Breast epithelium (tissue), 4 donors: ENCODE measurements at places on chromosomes 13 and 19. TPM values are rescaled to one million over a fixed set of nuclear protein-coding genes. Genes with fewer than 3 reads are reported as not detected.

Gene GSX1
- total RNA-seq: not detected

GRCh38 chr19:48059331-48059730 is 15.5 kb upstream of the CABP5 start:
- DNase-seq: no peak

Gene CCL25
- not detected for total RNA-seq

Gene SIGLEC10
- total RNA-seq: 10.2 TPM

Gene ICAM4
- total RNA-seq: not detected

- no peak for DNase-seq
Measured at GRCh38 chr13:35210261-35210660, 266.2 kb downstream of the MAB21L1 start.

Gene ZNF888
- 4.5 TPM for total RNA-seq

- DNase-seq: no peak
Measured at GRCh38 chr19:44142059-44142433, 692 bp downstream of the ZNF234 start.

DNA sequence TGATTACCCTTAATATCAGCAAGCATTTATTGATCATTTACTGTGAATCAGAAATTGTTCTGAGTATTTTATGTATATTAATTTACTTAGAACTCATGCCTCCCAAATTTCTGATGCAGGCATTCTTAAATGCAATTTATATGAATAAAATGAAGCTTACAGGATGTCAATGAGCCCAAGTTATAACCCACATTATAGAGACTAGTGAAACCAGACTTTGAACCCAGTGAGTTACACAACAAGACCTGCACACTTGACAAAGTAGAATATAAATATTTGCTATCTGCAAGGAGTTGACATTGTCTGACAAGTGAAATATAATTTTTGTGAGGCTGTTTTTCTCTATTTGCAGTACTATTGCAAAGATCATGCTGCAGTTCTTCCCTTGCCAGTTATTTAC is 656.0 kb downstream of the GPC5 start:
- no peak for DNase-seq

GRCh38 chr13:76751278-76751677 is 134.9 kb downstream of the KCTD12 start:
- DNase-seq: no peak

Gene HCN2
- total RNA-seq: not detected

Gene MCEMP1
- total RNA-seq: 2.4 TPM

DNA sequence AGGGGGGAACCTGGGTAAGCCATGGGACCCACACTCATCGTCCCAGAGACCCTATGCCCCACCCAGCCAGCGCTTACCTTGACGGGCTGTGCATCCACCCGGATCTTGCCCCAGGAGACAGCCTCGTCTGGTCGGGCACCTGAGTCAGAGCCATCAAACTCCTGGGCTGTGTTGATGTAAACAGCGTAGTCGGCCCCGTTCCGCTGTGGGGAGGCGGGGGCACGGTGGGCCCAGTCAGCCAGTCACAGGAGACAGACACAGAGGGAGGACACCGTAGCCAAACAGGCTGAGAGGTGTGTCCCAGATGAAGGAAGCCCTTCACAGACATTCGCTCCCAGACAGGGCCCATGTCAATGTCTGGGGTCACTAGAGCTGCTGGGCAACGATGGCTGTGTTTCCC is 5.7 kb downstream of the DHPS start:
- no peak for DNase-seq

Gene TRPC4
- 0.32 TPM for total RNA-seq

- no peak for DNase-seq
Measured at GRCh38 chr19:40597329-40597838, 3.8 kb upstream of the LTBP4 start.

DNA sequence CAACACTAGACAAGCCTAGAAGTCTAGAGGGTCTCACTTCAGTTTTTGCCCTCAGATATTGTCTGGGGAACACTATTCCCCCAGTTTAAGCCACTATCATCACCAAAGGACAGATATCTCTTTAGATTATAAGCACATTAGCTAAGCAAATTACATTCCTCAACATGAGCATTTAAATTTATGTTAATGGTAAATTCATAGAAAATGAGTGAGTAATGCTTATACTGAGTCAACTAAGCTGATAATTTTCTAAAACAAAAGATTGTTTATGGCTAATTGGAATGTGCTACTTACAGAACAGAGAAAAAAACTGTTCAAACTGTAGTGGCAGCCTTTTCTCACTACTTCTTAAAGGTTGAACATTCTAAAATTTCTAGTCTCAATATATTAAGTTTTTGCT is 290.2 kb downstream of the SLITRK1 start:
- no peak for DNase-seq

DNA sequence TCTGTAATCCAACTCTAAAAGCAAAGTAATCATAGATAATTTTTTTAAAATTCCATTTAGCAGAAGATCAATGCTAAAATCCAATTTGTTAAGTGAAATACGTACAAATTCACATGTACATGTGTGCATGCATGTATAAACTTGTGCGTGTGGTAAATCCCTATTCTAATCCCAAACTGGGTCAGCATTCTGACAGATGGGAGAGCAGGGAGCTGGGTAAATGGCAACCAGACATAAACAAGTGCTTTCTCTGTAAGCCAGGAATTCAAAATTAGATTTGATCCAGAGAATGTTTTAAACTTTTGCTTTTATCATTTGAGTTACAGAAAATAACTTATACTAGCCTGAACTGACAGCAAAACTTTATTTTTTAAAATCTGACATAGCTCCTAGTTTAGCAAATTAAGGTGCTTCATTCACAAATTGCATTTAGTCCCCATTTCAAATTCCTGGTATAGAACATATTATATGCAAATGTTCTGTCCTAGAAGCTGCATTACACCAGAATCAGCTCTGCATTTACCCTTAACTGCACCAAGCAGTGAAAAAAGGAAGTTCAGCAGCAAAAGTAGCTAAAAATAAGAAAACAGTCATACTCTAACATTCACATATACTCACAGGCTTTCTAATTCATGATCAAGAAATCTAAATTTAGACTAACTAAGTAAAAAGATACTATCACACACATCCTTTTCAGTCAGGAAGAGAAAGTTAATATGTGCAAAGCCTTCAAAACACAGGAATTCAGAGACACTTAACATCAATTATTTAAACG is 32.6 kb downstream of the UBL3 start:
- no peak for DNase-seq

GRCh38 chr19:49017666-49018351 is 918 bp upstream of the LHB start:
- no peak for DNase-seq

Gene ADGRL1
- total RNA-seq: 14.7 TPM

Gene MBD3L3
- not detected for total RNA-seq

Gene LRRC25
- 27.2 TPM for total RNA-seq

DNA sequence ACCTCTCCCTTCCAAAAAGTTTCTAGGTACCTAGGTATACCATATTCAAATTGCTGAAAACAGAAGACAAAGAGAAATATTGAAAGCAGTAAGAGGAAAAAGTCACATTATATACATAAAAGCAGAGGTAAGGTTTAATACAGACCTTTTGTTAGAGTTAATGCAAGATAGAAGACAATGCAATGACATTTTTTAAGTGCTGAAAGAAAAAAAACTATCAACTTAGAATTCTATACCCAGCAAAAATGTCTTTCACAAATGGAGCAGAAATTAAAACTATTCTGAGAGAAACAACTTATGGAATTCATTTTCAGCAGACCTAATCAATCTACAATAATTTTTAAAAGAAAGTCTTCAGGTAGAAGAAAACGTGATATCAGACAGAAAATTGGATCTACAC is 77.2 kb downstream of the CRYL1 start:
- DNase-seq: no peak

- DNase-seq: no peak
Measured at GRCh38 chr19:19113040-19113626, 25.1 kb downstream of the TMEM161A start.

DNA sequence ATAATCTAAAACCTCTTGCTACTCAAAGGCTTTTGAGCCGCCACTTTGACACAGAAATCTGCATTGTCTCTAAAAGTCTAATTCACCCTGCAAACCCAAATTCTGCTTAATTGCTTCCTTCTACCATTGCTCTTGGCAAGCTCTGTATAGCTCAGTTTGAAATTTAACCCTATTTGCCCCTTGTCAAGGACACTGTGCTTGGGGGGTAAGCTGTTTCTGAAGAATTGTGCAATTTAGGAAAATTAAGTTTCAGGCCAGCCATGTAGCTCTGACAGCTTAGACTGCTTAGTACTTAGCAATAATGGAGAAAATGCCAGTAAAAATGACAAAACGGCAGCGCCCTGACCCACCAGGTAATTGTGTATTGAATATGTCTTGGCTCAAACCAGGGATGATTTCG is 282.2 kb downstream of the OLFM4 start:
- DNase-seq: no peak

GRCh38 chr19:29529646-29530539 is 4.1 kb downstream of the VSTM2B start:
- no peak for DNase-seq

GRCh38 chr13:75788481-75788981 is 152.4 kb downstream of the LMO7 start:
- DNase-seq: no peak

DNA sequence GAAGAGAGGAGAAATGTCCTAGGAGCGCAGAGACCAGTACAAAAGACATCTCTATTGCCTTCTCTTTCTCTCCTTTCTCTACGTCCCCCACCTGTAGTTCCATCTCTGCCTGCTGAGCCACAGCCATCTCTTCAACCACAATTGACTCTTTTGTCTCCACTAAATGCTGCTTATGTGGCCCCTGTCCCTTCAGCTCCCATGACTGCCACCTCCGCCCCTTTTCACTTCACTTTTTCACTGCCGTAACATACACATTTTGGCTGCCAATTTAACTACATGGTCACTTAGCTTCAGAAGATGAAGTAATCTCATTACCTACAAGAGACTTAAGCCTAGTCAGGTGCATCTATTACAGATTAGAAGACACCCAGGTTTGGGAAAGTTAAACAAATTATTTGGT is 81.9 kb downstream of the MZT1 start:
- DNase-seq: no peak

- DNase-seq: no peak
Measured at GRCh38 chr19:1472231-1473084, 6.6 kb downstream of the C19orf25 start.

- no peak for DNase-seq
Measured at GRCh38 chr19:32287811-32288227, 57.6 kb upstream of the ZNF507 start.

DNA sequence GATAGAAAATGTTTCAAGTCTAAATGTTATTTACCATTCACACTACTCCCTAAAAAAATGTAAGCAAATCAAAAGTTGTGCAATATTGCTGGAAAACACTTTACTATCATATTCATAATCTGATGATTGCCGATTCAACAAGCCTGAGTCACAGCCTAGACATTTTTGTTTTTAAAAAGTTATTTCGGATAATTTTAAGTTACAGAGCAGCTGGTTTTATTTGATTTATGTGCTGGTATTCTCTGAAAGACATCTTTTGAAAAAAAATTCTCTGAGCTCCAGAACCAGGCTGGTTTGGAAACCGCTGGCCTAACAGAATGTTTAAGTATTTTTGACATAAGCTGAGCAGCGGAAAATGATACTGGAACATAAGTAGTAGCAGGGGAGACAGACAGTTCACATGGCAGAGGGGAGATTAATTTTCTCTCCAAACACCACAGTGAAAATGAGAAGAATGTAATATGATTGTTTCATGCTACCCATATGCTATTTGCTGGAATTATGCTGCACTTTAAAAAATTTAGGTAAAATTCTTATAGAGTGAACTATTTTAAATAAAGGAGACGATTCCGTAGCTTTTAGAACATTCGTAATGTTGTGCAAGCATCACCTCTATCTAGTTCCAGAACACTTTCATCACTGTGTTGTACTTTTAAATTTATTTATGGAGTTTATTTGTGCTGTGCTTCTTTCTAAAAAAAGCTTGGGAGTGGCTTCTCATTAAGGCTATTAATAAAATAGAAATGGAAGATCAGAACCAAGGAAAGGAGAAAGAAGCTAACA is 36.1 kb downstream of the TBC1D4 start:
- no peak for DNase-seq

DNA sequence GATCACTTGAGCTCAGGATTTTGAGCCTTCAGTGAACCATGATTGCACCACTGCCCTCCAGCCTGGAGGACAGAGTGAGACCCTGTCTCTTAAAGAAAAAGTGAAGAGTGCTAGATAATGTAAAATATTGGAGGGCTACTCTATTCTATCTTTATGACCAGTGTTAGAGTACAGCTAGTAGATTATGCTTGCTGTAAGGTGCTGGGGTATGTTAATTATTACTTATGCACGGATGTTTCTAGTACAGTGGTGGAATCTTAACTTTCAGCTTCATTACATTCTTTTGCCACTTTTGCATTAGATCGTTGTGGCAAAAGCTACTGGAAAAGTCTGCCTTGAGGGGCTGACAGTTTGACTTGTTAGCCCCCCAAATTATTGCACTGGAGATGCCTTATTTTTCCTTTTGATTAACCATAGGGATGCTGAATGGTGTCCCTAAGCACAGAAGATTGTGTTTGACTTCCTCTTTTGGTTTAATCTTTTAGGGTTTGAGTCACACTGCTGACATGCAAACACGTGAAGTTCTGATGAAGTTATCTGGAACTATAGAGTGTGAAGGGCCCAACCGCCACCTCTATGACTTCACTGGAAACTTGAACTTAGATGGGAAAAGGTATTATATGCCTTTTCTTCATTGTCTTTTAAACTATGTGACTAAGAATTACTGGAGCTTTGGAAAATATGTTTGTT is 169.8 kb downstream of the ATP8A2 start:
- DNase-seq: no peak

Gene GPR4
- total RNA-seq: 1.2 TPM

Gene ATXN8OS
- not detected for total RNA-seq

GRCh38 chr13:109684084-109684823 is 102.1 kb downstream of the IRS2 start:
- no peak for DNase-seq

GRCh38 chr19:6654347-6655310 is 15.3 kb downstream of the TNFSF14 start:
- no peak for DNase-seq

DNA sequence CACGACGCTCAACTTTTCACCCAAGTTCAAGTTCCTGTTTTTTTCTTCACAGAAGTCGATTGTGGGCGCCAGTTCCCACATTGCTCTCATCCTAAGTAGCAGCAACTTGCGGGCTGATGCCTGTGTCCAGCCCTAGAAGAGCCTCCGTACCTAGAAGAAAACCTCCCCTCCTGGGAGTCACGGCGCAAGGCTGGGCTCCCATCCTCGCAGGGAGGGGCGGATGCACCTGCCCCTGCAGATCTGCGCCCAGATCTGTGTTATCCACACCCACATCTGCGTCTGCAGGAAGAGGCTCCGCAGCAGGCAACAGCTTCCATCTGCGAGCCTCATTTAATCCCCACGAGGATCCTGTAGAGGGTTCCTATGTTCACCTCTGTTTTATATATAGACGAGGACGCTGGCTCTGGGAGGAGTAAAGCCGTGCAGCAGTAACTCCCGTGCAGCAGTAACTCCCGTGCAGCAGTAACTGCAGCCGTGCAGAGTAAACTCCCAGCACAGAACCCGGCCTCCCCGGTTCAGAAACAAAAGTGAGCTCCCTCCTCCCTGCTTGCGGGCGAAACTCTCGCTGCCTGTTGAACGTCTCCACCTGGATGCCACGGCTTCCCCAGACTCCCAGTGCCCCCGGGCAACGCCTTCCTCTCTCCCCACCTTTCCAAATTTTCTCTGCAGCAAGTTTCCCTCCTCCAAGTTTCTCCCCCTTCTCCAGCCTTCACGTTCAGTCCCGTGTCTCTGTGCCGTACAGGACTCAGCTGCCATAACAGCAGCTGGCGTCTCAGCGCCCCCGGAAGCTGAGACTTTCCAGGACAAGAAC is 23.5 kb upstream of the LAIR1 start:
- no peak for DNase-seq

Gene ATP1A3
- not detected for total RNA-seq

- no peak for DNase-seq
Measured at GRCh38 chr19:6068711-6069110, 41.6 kb downstream of the RFX2 start.

Gene BIVM
- 27.2 TPM for total RNA-seq
